Fibroblast of lung (primary cell): ENCODE measurements at places on chromosomes 7 and 10.

GRCh38 chr10:68067029-68067428, 8.1 kb downstream of the HERC4 start:
- H3K27me3 ChIP-seq: no peaks in the 10 kb centered on the region
- H3K27ac ChIP-seq: no peak overlapping the region
- no peak overlapping the region for H3K4me3 ChIP-seq
- no peaks in the 10 kb centered on the region for H3K4me1 ChIP-seq

- no peaks in the 10 kb centered on the region for H3K4me1 ChIP-seq
- H3K27ac ChIP-seq: no peak overlapping the region
- H3K4me3 ChIP-seq: no peak overlapping the region
Observed at GRCh38 chr10:57351076-57351475, 916.6 kb downstream of the IPMK start.

- DNase-seq: peak; percentile 55
- no peaks in the 10 kb centered on the region for H3K27me3 ChIP-seq
- H3K4me3 ChIP-seq: no peak overlapping the region
- no peak overlapping the region for H3K27ac ChIP-seq
- H3K4me1 ChIP-seq: peaks cover 16% of the 10 kb centered on the region
Observed at GRCh38 chr10:75229971-75230370, 5.8 kb downstream of the COMTD1 start.

GRCh38 chr7:90686146-90686545, 90.0 kb downstream of the CDK14 start:
- H3K4me1 ChIP-seq: peaks cover 2% of the 10 kb centered on the region
- DNase-seq: no peak
- no peaks in the 10 kb centered on the region for H3K27me3 ChIP-seq
- H3K4me3 ChIP-seq: no peak overlapping the region
- H3K27ac ChIP-seq: no peak overlapping the region

- H3K4me3 ChIP-seq: no peak overlapping the region
- no peak for DNase-seq
- no peaks in the 10 kb centered on the region for H3K4me1 ChIP-seq
- no peaks in the 10 kb centered on the region for H3K36me3 ChIP-seq
Observed at GRCh38 chr7:83691095-83691494, 42.2 kb upstream of the SEMA3E start.

DNA sequence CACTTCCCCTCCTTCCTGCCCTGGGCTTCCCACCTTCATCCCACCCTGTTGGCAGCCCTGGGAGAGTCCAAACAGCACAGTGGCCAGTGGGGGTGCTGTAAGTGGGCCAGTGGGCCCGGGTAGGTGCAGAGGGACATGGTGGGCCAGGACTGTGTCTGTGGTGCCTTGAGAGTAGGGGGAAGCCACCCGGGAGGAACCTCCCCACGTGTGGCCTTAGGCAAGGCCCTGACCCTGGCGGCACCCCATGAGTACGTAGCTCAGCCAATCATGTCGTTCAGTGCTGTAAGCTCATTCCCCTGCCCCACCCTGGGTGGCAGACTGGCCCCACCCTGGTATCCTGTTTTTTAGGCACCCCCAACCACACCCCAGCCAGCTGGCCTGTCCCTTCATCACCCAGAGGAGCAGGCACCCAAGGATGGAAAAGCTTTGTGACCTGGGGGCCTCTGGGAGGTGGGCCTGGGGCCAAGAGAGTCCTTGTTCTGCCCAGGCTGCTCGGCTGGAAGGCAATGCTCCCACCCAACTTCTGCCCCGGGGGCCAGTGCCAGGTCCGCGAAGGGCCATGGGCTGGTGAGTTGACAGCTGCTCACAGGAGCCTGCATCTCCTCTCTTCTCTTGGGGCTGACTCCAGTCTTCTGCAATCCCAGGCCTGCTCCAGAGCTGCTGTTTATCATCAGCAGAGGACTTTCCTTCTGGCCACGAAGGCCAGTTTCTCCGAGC, 41.6 kb downstream of the TSPAN15 start:
- no peaks in the 10 kb centered on the region for H3K36me3 ChIP-seq
- no peak overlapping the region for H3K27ac ChIP-seq
- H3K4me1 ChIP-seq: no peaks in the 10 kb centered on the region

GRCh38 chr7:115056019-115056418, 134.1 kb downstream of the MDFIC start:
- no peaks in the 10 kb centered on the region for H3K27me3 ChIP-seq
- H3K36me3 ChIP-seq: no peaks in the 10 kb centered on the region
- no peak overlapping the region for H3K27ac ChIP-seq
- DNase-seq: no peak
- no peaks in the 10 kb centered on the region for H3K4me1 ChIP-seq

DNA sequence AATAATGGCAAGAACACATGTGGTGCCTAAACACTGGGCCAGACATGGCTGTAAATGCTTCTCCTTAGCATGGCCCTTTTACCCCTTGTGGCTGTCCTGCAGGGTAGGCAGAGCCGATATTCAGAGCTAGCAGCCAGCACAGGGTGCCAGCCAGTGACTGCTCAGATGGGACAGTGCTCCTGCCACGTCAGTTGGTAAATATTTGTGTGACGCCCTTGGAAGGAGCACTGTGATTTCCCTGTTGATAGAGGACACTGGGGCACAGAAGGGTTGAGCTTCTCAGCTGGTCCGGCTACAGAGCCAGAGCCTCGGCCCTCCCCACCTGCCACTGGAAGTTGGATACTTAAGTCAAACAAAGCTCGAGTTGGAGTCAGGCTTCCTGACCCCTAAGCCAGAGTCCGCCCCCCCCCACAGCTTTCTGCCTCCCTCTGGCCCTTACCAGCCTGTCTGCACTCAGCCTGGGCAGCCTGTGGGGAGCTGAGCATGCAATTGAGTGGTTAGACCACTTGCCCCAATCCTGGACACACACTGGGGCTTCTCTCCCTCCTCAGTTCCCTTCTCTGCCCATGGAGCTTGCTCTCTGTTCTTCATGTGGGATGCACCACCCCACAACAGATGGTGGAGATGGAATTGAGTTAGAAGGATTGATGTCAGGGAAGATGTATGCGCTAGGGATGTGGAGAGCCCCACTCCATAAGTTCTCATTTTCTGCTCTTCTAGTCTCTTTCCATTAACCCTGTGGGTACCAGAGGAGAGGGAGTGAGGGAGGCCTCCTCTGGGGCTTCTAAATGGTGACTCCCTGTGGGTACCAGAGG, 350.8 kb downstream of the PLXNA4 start:
- H3K27me3 ChIP-seq: no peaks in the 10 kb centered on the region
- H3K4me1 ChIP-seq: no peaks in the 10 kb centered on the region
- no peak for DNase-seq
- H3K4me3 ChIP-seq: no peak overlapping the region

DNA sequence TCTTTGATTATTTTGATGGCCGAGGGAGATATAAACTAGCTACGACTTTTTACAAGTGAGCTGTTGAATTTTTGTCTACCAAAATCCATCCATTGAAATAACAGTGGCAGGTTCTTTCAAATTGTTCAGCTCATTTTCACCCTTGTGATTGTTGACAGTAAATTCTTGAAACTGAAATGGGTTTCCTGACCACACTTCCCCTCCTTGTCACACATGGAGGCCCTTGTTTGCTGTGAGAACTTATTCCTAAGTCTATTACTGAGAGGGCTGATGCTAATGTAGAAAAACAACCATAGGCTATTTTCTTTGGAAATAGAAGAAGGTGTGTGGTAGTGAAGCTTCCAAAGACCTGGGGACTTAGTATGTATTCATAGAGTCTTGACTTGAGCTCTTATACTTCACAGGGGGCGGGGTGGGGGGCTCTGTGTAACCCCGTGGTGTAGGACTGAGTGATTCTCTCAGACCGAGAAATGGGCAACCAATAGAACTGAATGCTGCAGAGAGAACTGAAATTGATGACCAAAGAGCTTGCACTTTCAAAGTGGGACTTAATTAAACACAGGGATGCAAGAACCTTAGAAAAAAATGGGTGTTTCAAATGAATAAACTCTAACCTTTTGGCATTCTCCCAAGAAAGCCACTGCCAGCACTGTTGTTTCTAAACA, 718.9 kb downstream of the CCSER2 start:
- H3K27me3 ChIP-seq: no peaks in the 10 kb centered on the region
- H3K36me3 ChIP-seq: no peaks in the 10 kb centered on the region
- H3K4me3 ChIP-seq: no peak overlapping the region

- peaks cover 2% of the 10 kb centered on the region for H3K36me3 ChIP-seq
- H3K4me1 ChIP-seq: peaks cover 13% of the 10 kb centered on the region
- H3K27me3 ChIP-seq: no peaks in the 10 kb centered on the region
- DNase-seq: no peak
Observed at GRCh38 chr10:32953277-32953927, 4.6 kb downstream of the ITGB1 start.

DNA sequence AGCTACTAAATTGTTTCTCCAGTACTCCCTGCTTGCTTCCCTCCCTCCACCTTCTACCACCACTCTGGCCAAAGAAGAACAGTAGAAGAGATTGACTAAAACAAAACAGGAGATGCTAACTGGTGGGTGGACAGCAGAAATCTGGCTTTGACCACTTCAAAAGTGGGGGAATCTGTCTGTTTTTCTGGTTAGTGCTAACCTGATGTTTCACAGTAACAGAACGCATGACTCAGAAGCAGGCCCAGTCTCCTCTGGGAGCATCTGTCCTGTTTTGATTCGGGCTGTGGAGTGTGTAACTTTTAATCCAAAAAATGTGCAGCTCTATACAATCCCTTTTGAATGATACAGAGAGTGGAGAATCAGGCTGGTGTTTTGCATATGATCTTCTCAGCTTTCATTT, 32.7 kb upstream of the ZNF438 start:
- no peaks in the 10 kb centered on the region for H3K36me3 ChIP-seq
- H3K27me3 ChIP-seq: no peaks in the 10 kb centered on the region
- peak; percentile 60 for DNase-seq
- H3K27ac ChIP-seq: peak overlapping the region; percentile 54
- H3K4me3 ChIP-seq: no peak overlapping the region

- peaks cover 5% of the 10 kb centered on the region for H3K36me3 ChIP-seq
- H3K27me3 ChIP-seq: no peaks in the 10 kb centered on the region
- no peak for DNase-seq
- peaks cover 3% of the 10 kb centered on the region for H3K4me1 ChIP-seq
- H3K27ac ChIP-seq: peak overlapping the region; percentile 89
- H3K4me3 ChIP-seq: peak overlapping the region; percentile 98
Observed at GRCh38 chr7:100118388-100119071, 628 bp downstream of the TAF6 start.

DNA sequence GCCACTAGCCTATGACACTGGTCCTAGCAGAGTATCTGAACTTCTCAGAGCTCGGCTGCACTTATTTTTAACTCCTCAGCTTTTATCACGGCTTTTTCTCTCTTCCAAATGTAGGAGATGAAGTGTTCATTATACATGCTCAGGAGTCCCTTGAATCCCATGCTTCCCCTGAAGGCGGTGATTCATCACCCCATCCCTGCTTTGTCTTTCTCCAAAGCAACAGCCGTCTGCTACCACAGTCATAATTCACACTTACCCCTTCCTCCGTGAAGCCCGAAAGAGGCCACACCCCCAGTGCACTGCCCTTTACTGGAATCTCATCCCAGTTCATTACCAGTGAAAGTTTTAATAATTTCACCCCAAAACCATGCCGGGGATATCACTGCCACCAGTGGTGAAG, 301.5 kb upstream of the SHH start:
- no peaks in the 10 kb centered on the region for H3K27me3 ChIP-seq
- no peak for DNase-seq
- no peak overlapping the region for H3K4me3 ChIP-seq
- H3K27ac ChIP-seq: no peak overlapping the region
- H3K4me1 ChIP-seq: no peaks in the 10 kb centered on the region

GRCh38 chr7:28808796-28809533, 149.2 kb downstream of the TRIL start:
- H3K27me3 ChIP-seq: no peaks in the 10 kb centered on the region
- no peaks in the 10 kb centered on the region for H3K36me3 ChIP-seq
- no peak overlapping the region for H3K4me3 ChIP-seq

- H3K4me3 ChIP-seq: no peak overlapping the region
- DNase-seq: no peak
- H3K4me1 ChIP-seq: no peaks in the 10 kb centered on the region
- H3K36me3 ChIP-seq: no peaks in the 10 kb centered on the region
- H3K27me3 ChIP-seq: no peaks in the 10 kb centered on the region
- no peak overlapping the region for H3K27ac ChIP-seq
Observed at GRCh38 chr7:30312178-30312577, 27.8 kb downstream of the ZNRF2 start.

GRCh38 chr10:75063461-75064230, 47.8 kb upstream of the SAMD8 start:
- no peak overlapping the region for H3K27ac ChIP-seq
- DNase-seq: no peak
- no peaks in the 10 kb centered on the region for H3K36me3 ChIP-seq
- H3K4me1 ChIP-seq: no peaks in the 10 kb centered on the region
- no peaks in the 10 kb centered on the region for H3K27me3 ChIP-seq
- H3K4me3 ChIP-seq: no peak overlapping the region

DNA sequence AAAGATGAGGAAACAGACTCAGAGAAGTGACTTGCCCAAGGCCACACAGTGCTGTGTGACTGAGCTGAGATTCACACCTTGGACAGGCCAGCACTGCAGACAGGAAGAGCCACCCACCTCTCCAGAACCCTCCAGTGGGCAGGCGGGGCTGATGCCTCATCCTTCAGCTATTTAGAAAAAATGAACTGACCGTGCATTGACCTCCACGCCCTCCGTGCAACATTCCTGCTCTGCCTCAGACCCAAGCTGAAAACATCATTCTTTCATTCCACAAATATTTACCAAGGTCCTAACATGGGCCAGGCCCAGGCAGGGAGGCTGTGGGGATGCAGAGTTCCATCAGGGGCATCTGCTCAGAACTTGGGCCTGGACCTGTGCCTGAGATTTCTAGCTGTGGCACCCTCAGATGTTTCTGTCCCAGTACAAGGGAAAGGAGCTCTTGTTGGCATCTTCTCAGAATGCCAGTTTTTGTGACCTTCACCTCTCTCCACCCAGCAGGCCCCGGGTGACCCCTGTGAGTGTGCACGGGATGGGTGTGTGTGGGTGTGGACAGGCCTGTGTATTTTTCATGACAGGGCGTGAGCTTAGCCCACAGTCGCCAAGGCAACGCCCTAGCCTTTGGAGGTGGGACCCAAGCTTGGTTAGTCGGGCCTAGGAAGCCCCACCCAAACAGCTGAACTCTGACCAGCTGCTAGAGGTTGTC, 6.5 kb downstream of the VSIR start:
- peaks cover 1% of the 10 kb centered on the region for H3K36me3 ChIP-seq
- H3K4me1 ChIP-seq: peaks cover 47% of the 10 kb centered on the region
- peak; percentile 98 for DNase-seq
- H3K27me3 ChIP-seq: no peaks in the 10 kb centered on the region
- no peak overlapping the region for H3K4me3 ChIP-seq
- H3K27ac ChIP-seq: peak overlapping the region; percentile 74
